ENCODE measurements at places on chromosomes 5 and 9. TPM values are rescaled to one million over a fixed set of nuclear protein-coding genes. Genes with fewer than 3 reads are reported as not detected.

The OR13C2 gene
- total RNA-seq = not detected

DNA sequence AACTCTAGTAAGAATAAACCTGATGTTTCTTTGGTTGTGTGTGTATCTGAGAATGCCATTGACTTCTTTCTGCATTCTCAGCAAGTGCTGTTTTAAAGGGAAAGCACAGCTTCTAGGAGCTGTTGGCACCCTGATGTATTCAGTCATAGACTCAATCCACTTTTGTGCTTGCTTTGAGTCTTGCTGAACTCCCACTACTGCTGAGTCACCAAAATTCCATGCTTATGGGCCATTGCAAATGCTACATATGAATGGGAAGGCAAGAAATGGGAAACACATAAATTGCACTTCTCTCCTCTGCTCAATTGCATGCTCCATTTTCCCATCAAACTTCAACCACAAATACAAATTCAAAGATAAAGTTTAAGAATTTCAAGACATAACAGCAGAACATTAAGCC is 9.8 kb upstream of the FTMT start:
- no peak for DNase-seq

DNA sequence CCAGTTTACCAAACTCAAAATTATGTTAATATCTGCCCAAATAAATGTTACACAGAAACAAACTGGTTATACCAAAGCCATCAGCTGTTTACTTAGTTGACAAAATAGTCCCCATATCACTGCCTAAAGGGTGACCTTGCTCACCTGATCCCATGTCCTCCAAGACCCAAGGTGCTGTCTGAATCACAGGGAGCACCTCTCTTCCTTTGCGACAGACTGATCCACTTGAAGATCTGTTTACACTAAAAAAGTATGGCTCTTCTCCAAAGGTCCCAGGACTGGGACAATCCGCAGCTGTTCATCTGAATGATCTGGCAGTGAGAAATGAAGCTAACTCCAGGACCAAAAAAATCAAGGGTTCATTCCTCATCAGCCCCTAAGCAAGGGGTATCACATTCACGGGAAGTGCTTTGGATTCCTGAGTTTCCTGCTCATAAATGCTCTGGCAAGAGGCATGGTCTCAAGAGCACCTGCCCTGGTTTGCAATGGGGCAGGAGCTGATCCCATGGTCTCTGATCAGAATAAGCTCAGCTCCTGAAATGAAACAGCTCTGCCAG is 5.0 kb downstream of the PRUNE2 start:
- no peak for DNase-seq

DNA sequence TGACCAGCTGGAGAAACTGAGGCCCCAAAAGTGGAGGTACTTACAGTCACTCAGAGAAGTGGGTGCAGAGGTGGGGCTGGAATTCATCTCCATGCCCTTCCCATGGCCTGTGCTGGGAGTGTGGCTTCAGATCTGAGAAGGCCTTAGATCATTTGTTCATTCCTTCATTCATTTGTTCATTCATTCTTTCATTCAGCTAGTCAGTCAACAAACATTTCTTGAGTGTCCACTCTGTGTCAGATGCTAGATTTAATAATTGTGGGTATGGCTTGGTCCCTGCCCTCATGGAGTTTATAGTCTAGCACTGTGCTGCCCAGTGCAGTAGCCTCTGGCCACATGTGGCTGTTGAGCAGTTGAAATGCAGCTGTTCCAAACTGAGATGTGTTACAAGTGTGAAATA is 19.0 kb upstream of the CRB2 start:
- no peak for DNase-seq

- peak; percentile 99 for DNase-seq
Observed at GRCh38 chr9:114348906-114349482, 19.3 kb downstream of the ORM2 start.

Measured in IMR-90 (cell line).